HEK293T (cell line): ENCODE measurements at places on chromosomes 7 and 10.

DNA sequence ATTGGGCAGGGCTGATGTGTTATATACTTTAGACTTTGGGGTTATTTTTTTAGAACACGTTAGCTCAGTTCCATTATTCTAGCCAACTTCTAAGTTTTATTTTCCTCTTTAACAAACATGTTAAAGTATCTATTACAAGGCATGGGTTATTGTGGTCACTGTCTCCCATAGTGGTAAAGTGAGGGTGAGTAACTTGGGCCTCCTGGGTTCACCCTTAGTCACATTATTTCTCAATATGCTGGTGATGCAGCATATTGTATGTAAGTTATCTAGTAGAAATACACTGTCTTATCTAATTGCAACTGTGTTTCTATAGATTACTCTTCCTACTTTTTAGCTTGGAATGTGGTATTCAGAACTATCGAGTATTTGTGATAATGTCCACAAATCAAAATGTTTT is 65.9 kb downstream of the BBS9 start:
- no peak for DNase-seq

DNA sequence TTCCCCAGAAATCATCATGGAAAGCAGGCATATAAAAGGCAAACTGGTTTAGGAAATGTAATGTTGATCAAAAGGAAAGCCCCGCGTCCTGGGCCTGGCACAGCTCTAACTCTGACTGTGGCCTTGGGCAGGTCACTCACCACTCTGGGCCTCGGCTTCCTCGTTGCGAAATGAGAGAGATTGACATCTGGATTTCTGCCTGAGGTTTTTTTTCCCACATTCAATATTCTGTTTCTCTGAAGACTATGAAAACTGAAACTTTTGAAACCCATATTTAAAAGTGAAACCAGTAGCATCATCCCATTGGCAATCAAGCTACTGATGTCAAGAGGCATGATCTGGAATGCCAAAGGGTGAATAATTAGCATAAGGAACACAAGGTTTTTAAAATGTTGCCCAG is 369.7 kb upstream of the NPVF start:
- no peak for DNase-seq

DNA sequence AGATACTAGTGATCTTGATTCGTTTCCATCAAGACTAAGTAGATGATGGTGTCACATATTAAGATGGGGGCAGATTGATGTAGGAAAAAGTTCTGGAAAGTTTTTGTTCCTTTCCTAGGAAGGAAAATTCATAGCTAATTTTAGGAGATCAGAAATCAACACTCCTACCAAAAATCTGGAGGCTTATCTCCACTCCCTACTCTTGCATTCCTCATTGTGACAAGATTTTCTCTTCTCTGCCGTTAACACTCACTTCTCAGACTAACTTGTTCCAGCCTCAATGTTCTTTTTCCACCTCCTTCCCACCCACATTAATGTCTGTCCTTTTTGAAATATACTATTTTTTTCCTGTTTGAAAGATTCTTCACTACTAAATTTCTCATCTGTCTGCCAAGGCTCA is 851.9 kb upstream of the GHITM start:
- no peak for DNase-seq

GRCh38 chr7:33040803-33041516 is 21.6 kb downstream of the NT5C3A start:
- peak; percentile 8 for DNase-seq

DNA sequence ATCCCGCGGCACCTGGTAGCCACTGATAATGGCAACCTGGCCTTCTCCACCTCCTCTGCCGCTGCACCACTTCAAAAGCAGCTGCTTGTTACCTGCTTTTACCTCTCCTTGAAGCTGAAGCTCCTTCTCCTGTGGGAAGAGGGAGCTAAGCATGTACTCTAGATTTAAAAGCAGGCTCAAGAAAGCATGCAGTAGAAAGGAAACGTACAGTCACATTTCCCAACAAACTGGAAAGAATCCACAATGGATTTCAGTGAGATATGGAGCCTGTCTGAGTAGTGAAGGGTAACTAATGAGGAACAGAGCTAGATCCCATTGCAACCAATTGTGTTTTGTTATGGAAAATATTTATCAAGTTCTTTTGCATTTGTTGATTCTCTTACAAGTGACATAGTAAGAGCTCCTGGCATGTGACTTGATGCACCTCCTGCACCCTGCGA is 457.4 kb upstream of the GALNT17 start:
- no peak for DNase-seq

DNA sequence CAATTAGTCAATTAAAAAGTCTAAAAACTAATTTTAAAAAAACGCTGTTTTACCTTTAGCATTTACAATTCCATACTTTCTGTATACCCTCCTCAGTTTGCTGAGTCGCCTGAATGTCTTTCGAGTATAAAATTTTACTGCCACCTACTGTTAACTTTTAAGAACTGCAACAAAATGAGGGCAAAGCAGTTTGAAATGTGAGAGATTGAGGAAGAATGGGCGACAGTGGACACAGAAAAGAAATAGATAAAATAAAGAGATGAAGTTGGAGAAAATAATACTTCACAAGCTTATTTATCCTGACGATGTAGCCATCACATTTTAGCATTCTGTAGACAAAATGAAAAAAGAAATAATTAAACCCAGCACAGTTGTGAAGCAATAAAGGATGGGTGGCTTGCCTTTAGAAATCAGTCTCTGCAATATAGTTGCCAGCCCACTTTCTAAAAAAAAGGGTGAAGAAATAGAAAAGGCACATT is 110.8 kb upstream of the PTN start:
- peak; percentile 46 for DNase-seq

GRCh38 chr10:75048669-75049098 is 62.8 kb upstream of the SAMD8 start:
- DNase-seq: no peak

DNA sequence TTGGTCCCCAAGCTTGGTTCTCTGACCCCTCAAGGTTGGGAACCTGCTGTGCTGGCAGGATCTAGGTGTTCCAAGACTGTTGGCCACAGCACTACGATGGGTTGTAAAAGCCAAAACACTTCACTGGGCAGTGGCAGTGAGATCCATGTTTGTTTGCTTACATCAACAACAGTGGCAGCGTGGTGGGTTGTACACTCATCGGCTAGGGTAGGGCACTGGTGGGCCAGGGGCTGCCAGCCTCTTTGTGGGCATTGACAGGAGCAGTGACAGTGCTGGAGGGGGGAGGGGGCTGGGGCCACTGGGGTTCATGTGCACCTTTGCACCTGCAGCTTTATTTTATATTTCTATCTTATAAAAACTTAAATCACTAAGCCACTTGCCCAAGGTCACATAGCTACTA is 126.7 kb upstream of the ZWINT start:
- no peak for DNase-seq
